ENCODE measurements at places on chromosomes 1 and 21.

DNA sequence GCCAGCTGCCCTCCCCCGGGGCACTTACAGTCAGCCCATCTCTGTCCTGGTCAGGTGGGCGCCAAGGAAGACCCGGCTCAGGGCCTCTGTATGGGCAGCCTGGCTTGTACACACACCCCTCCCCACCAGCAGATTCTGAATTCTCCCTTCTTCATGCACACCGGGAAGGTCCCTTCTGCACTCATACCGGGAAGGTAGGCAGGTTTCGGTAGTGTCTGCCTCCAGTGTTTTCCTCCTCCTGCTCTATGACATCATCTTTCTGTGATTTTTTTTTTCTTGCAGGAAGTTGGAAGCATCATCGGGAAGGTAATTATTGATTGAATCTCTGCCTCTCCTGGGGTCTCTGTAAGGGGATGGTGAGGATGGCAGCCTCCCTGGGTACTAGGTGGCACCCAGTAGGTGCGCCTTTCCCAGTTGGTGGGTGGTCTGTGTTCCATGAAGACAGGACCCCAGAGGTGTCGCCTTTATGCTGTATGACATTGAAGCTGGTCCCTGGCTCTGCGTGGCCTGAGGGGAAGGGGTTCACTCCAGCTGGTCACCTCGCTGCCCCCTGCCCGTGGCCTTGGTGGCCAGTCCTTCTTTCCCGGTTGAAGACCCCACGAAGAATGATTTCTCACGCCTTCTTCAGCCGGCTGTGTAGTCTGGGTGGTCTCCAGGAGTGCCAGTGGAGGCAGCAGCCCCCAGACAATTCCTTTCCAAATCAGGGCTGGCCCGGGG is 82.1 kb upstream of the COL6A1 start:
- DNase-seq, result no peak

DNA sequence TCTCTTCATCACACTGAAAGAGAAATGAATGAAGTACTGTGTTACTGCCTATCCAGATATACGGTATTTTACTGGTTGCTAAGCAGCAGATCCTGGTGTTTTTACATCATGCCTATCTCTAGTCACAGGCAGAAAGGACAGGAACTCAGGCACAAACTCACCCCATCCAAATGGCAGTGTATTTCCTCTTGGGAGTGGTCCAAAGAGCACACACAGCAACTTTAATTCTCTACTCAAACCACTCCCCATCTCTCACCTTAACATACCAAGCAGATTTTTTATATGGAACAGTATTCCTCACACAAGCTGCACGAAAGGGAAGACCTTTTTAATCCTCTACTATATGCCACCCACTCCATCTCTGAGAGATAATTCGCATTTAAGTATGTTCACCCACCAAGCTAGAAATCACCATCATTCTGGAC is 27.3 kb downstream of the EIF4G3 start:
- peak; percentile 51 for DNase-seq

DNA sequence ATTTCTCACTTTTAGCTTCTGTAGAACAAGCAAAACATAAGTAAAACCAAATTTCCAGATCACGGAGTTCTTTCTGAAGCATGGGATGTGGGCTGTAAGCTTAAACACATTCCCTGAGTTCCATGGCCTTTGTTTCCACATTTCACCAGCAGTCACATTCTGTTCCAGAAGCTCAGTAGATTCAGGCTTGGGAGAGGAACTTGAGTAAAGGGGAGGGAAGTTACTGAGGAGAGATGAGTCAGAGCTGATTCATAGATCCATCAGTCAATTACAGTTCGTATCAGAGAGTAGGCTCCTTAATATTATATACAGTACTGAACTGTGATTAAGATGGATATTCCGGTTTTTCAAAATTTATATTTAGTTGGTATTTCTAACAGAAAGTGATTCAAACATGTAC is 614.3 kb downstream of the NCAM2 start:
- DNase-seq, result no peak

DNA sequence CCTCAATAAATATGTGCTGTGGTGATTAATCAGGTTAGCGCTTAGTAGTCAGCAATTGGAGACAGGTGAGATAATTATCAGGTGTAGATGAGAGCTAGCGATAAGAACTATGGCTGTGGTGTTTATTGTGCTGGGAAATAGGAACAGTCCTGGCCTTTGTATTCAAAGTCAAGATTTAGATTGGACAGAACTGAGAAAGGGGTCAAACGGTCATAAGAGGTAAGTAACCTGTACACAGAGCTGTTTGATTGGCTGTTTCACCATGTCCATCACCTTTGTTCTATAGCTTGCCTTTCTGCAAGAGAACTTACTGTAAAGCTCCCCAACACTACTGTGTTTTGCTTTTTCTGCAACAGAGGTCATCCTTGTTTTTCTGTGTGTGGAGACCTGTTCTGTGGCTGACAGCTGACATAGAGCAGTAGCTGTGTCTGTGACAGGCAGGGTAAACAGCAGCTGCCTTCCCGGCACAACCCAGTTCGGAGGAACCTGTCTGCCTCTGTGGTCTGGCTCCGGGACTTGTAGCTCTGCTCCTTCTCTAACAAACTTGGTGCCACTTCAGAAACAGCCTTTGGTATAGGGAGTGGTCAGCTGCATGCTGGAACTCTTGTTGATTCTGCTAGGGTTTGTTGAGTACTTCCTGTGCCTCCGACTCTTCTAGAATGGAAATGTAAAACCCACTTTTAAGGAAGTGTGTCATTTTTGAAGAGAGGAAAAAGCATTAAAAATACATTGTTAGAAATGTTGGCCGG is 21.1 kb upstream of the CDC42 start:
- no peak for DNase-seq

All from right lung (tissue), 10 donors.